Kidney (tissue), 22 donors: ENCODE measurements at places on chromosomes 5 and 9. TPM values are rescaled to one million over a fixed set of nuclear protein-coding genes. Genes with fewer than 3 reads are reported as not detected.

TAS2R1 gene
- not detected for polyA plus RNA-seq

RASEF gene
- polyA plus RNA-seq, result 2.2 TPM

TRAF2 gene
- 11.4 TPM for polyA plus RNA-seq

ABO gene
- 25.0 TPM for polyA plus RNA-seq

MRPL50 gene
- polyA plus RNA-seq, result 17.5 TPM

MAMDC4 gene
- polyA plus RNA-seq, result 5.8 TPM

DTWD2 gene
- 3.7 TPM for polyA plus RNA-seq

SV2C gene
- not detected for polyA plus RNA-seq

GZMA gene
- polyA plus RNA-seq, result 2.2 TPM

EXD3 gene
- 18.9 TPM for polyA plus RNA-seq

DNA sequence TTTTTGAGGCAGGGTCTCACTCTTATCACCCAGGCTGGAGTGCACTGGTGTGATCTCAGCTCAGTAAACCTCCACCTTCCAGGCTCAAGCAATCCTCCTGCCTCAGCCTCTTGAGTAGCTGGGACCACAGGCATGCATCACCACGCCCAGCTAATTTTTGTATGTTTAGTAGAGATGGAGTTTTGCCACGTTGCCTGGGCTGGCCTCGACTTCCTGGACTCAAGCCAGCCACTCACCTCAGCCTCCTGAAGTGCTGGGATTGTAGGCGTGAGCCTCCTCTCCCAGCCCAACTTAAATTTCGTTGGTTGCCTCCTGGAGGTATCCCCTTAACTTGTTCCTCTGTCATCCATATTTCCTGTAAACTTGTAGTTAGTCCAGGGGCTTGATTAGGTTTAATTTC is 47.2 kb downstream of the RAB24 start:
- DNase-seq, result no peak

GRCh38 chr5:142902186-142902965 is 132.2 kb downstream of the ARHGAP26 start:
- peak; percentile 15 for DNase-seq

DNA sequence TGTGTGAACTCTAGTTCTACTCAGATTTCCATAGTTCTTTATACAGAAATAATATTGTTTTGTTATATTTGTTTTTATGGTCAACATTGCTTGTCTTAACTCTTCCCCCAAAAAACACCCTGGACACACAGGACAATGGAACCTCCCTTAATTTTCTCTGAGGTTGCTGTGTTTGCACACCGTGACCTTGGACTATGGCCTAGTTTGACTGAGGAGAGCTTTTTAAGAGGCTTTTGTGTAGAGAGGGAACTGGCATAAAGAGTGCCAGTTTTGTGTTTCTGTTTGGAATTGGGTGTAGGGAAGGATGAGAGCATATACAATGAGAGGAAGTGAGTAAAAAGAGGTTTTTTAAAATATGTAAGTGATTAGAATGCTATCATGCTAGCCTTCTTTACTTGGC is 101.1 kb upstream of the MEF2C start:
- no peak for DNase-seq

DNA sequence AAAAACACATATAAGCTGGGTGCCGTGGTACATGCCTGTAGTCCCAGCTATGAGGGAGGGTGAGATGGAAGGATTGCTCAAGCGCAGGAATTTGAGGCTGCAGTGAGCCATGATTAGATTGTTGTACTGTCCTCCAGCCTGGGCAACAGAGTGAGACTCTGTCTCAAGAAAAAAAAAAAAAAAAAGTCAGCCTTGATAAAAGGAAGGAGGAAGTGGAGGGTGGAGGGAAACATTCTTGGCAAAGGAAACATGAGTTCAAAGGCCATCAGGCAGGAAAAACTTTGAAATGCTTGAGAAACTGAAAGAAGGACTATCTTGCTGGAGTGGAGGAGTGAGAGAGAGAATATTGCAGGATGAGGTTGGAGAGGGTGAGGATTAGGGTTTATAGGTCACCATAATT is 18.3 kb upstream of the ANKHD1 start:
- DNase-seq, result no peak

DNA sequence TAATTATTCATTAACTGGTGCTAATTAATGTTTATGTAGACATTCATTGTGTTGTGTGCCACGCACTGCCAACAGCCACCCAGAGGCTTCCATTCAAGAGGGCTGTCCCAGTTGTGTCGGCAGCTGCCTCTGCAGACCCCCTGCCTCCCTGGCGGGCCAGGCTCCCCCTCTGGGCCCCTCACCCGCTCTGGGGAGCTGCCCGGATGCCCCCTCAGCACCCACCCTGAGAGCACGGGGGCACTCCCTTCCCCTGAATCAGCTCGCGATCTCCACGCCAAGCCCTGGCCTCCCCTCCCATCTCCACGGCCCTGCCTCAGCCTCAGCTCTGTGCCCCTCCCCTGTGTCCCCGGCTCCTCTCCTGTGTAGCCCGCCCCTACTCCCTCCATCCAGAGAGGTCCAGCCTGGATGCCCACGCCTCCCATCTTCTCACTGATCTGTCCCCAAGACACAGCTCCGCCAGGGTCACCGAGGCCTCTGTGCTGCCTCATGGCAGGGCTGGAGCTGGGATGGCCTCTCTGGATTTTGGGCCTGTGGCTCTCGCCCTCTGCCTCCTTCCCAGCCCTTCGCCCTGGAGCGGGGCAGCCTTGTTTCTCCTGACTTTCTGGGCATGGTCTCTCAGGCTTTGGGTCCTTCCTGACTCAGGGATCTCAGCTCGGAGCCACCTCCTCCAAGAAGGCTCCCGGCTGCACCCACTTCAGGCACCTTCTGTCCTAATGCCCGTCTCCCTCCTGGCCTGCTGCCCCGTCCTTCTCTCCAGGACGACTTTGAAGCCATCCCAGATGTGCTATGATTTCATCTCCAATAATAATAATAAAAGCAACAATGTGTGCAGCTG is 16.0 kb upstream of the SLC9A3 start:
- peak; percentile 68 for DNase-seq

- no peak for DNase-seq
Measured at GRCh38 chr9:18451406-18451805, 22.5 kb upstream of the ADAMTSL1 start.

DNA sequence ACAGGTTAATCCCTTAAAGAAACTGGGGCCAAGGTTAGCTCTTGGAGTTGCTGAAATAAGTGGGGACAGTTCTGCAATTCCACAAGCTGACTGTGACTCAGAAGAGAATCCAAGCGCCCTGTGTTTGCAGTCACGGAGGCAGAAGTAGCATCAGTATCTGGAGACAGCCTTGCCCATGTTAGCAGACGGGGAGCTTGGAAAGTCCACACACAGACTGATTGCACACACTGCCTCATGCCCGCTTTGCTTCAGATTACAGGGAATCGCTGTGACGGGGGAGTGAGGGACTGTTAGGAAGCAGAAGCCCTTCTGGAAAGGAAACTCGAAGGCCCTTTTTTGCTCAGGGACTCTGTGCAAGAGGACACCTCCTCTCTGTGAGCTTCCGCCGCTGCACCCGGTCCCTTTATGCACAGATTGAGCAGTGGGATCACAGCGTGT is 30.9 kb upstream of the PPP1R26 start:
- peak; percentile 55 for DNase-seq

- no peak for DNase-seq
Measured at GRCh38 chr9:20084125-20084524, 295.3 kb upstream of the SLC24A2 start.

- DNase-seq, result no peak
Measured at GRCh38 chr5:72179028-72179815, 71.9 kb downstream of the MAP1B start.

- no peak for DNase-seq
Measured at GRCh38 chr9:27441741-27442070, 82.4 kb upstream of the IFNK start.

GRCh38 chr9:35490155-35490909 is 421 bp downstream of the RUSC2 start:
- DNase-seq, result peak; percentile 29

DNA sequence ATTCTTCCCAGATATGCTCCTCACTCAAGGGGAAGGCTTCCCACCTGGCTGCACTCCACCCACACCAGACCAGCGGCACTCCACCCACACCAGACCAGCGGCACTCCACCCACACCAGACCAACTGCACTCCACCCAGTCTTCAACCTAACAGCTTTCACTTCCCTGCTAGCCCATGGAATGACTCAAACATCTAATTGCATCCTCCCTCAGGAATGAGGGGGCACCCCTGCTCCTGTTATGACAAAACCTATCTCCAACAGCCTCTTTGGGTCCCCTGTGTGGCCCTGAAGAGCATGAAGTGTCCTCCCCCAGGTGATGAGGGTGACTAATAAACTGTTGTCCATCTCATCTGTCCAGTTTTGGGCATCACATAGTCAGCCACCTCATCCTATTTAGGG is 556.6 kb upstream of the TUSC1 start:
- no peak for DNase-seq

DNA sequence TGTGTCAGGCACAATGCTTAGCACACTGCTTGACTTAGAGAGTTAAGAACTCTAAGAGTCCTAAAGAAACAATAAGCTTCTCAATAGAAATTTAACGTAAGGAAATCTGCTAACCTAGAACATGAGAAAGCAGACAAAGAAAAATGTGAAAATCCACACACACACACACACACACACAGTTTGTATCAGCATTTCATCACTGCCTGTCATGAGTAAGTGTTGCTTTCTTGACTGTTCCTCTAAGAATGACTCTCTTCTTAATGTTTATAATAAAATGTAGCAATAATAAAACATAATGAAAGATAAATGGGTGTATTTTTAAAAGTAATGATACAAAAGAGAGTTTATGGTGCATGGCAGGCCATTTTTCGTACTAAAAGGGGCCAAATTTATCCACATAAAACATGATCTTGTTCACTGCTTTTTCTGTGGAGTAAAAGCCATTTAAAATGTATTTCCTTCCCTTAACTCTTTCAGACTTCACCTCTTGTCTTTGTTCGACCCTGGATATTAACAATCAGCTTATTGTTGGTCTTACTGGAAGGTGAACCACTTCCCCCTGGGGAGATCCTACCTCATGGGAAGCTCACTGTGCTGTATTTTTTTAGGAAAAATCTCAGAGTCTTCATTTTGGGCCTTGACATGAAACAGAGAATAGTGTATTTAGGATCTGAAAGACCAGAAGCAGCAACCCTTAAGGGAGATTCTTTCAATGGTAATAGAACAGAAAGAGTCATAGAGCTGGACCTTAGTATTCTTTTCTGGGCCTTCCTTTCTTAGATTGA is 107.3 kb upstream of the ANKRD55 start:
- DNase-seq, result no peak

- no peak for DNase-seq
Measured at GRCh38 chr9:97758334-97758916, 61.3 kb upstream of the XPA start.

DNA sequence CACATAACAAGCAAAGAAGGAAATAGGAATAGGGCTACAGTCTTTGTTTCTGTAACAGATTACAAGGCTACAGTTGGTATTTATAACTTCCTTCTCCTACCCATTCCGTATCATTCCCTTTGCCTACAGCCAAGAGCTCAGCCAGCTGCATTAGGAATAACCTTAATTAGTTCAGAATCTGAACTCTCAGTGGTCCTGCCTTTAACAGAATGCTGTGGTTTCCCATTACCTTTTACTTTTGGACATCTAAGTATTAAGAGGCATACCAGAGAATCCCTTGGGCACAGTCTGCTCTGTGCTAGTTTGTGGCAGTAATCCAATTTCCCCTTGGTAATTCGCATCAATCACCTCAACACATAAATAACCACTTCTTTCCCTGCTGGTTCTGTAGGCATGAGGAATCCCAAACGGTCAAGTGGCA is 44.2 kb downstream of the PKD2L2 start:
- DNase-seq, result no peak

GRCh38 chr9:133492061-133493021 is 13.4 kb upstream of the SLC2A6 start:
- DNase-seq, result peak; percentile 60

- DNase-seq, result peak; percentile 61
Measured at GRCh38 chr9:96317335-96317980, 15.5 kb upstream of the HSD17B3 start.

GRCh38 chr5:168853972-168854371 is 274.8 kb upstream of the PANK3 start:
- no peak for DNase-seq

DNA sequence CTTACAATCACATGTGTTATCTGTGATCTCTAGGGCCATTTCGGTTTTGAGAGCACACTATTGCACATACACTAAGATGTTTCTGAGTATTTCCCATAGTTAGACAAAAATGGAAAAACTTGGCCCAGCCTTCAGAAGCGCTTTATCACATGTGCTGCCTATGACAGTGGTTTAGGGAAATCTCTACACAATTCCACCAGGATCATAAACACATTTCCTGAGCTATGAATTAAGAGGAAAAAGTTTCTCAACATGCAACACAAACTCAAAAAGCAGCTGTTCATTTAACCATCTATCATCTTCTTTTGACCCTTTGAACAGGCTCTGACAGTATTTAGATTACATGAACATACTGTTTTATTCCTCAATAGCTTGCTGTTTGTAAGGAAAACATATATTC is 15.1 kb downstream of the FGF1 start:
- no peak for DNase-seq

DNA sequence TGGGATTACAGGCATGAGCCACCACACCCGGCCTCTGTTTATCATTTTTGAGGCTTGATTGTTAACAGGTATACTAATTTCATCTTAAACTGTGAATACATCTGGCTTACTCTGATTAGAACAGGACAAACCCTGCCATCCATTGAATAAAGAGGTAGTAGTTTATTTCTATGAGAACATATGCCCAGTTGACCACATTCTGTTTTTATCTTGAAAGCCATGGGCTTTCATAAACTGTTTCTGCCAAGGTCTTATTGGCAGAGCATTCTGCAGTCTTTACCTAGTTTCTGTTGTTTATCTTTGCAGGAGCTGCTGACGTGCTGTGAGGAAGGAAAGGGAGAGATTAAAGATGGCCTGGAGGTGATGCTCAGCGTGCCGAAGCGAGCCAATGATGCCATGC is 184.9 kb upstream of the OTULINL start:
- DNase-seq, result no peak

DNA sequence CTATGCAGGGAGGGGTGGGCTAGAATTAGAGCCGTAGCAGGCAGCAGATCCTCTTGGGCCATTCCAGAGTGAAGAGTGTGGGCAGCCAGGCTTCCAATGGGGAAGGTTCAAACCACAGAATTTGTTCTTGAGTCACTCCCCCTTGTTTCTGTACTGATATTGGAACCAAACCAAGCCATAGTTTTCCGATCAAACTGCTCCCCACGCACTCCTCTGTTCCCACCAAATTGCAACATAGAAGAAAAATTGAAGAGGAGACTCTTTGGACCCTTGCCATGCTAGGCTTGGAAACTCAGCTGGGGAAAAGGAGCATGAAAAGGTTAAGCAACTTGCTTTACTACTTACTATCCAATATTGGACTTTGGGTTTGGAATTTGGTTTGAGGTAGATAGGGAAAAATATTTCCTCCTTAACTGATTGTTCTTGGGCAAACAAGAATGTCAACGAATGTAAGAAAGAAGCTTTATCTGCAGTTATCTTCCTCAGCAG is 165.8 kb upstream of the NR3C1 start:
- no peak for DNase-seq

DNA sequence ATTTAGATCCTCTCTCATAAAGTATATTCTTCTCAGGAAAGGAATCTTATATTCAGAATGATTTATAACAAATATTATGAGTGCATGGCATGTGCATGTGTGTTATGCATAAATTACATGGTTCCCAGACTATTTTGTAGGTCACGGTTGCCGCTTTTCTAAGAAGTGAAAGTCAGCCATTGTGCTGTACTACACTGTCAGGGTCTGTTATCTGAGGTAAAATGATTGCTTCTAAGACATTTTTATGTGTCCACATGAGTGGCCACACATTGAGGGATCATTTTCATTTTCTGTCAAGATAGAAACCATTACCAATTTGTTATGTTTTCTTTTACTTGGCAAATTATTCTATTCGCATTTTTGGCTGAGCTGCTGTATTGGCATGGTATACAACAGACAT is 210.8 kb downstream of the CWC27 start:
- no peak for DNase-seq

- DNase-seq, result no peak
Measured at GRCh38 chr5:127935398-127935797, 148.2 kb upstream of the SLC12A2 start.
